ENCODE measurements at places on chromosomes 6 and 20. TPM values are rescaled to one million over a fixed set of nuclear protein-coding genes. Genes with fewer than 3 reads are reported as not detected.

- no peak for DNase-seq
These were observed 330.1 kb downstream of the HDGFL1 start for GRCh38 chr6:22899426-22899825.

GRCh38 chr6:45606831-45607400 is 229.2 kb upstream of the SUPT3H start:
- DNase-seq, result no peak

DNA sequence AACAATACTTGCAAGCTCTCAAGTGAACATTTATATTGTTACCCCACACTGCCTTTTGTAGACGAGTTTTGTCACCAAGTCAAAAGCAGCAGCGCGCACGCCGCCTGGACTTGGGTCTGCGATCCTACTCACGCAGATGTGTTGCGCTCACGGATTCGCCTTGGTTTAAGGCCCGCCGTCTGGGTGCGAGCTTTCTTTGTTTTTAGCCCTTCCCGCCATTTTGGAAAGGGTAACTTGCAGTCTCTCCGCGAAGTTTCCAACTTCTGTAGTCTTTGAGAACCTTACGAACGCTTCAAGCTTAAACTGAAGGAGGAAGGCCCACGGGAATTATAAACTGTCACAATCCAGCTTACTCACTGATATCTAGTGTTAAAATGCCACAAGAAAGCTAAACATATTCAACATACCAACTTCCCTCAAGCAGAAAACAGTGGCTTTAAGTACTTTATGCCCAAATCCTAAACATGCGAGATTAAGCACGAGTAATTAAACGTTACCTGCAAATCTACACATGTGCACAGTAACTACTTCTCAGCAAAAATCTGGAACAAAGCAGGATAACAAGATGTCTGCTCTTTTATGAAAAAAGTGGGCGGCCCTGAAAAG is 80.4 kb upstream of the BTN3A2 start:
- DNase-seq, result peak; percentile 81

DNA sequence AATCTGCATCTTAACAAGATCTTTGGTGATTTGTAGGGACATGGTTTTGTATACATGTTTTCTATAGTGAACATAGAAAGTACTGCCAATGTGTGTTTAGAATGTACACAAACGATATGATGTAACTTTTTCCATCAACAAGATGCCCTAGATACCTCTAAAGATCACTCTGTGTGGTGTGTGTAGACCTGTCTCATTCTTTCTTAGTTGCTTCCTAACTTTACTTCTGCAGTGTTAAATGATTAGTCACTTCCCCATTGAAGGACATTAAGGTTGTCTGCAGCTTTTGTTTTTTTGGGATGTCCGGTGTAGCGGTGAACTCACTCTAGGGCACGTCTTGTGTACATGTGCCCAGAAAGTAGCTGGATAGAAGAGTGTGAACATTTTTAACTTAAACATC is 35.9 kb downstream of the CDYL start:
- DNase-seq, result no peak

GRCh38 chr20:25014816-25015215 is 22.3 kb upstream of the APMAP start:
- no peak for DNase-seq

DNA sequence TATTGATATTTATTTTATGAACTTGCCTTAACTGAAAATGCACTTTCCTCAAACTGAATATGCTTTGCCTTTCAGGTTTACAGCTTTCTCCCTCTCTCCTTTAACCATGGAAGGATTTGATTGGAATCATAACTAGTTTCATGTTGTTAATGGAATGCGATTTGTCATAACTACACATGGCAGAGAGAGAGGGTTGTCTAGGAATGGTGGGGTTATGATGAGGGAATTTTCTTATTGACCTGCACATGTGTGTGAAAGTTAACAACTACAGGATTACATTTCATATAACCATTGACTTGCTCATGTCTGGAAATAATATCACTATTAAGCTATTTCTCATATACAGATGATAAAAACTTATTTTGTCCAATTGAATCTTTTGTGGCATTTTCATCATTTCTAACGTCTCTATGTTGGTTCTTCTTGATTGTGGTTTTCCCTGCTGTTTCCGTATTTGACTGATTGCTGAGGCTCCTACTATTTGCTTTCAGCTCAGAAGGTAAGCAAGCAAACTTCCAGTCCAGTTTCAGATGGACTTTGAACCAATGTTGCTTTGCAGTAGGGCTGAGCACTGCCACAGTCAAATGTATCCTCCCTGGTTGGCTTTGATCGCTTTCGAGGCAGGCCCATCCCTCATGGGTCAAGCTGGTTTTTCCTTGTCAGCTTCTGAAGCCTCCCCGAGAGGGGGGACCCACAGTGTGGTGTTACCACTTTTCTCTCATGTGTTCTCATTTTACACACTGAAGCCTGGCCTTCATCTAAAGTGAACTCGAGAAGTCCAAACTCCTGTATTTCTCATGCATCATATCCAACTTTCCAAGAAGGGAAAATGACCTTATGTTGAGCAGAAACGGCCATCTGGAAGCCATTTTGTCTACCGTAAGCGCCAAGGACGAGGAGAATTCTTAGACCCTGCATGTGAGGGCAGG is 7.6 kb upstream of the CCN2 start:
- DNase-seq, result no peak

- no peak for DNase-seq
These were observed 126.4 kb upstream of the BTBD3 start for GRCh38 chr20:11791316-11791715.

GRCh38 chr6:159440911-159441703 is 251.9 kb downstream of the SOD2 start:
- no peak for DNase-seq

GRCh38 chr20:56636716-56637115 is 7.6 kb downstream of the TFAP2C start:
- DNase-seq, result no peak

DNA sequence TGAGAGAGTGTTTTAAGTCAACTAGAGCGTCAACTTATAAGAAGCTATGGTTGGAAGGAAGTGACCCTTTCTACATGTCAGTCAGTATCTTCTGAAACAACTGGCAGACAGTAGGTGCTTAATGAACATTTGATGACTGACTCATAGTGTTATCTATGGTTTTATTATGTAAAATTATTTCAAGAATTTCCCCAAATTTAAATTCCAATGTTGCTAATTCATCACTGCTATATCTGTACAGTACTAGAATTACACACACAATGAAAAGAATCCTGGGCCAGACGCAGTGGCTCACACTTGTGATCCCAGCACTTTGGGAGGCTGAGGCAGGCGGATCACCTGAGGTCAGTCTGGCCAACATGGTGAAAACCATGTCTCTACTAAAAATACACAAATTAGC is 721.4 kb upstream of the FLRT3 start:
- DNase-seq, result no peak

GRCh38 chr6:136771306-136771705 is 21.0 kb downstream of the MAP3K5 start:
- DNase-seq, result no peak

DNA sequence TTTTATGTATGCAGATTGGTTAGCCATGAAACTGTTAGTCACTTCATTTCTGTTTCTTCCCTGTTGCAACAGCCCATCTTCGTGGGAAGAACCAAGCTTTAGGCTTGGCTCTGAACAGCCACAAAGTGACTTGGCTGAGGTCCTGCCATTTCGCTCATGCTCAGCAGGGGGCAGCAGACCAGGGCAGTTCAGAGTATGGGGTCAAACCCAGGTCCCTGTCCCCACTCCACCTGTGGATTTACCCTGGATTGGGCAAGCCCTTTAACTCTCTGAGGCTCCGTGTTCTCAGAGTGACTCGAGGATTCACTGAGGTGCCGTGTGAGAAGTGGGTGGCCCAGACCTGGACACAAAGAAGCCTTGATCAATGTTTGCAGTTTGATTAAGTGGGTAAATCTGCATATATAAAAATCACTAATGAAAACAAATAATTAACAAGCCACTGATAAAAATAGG is 19.8 kb upstream of the MAP1LC3A start:
- DNase-seq, result no peak

DNA sequence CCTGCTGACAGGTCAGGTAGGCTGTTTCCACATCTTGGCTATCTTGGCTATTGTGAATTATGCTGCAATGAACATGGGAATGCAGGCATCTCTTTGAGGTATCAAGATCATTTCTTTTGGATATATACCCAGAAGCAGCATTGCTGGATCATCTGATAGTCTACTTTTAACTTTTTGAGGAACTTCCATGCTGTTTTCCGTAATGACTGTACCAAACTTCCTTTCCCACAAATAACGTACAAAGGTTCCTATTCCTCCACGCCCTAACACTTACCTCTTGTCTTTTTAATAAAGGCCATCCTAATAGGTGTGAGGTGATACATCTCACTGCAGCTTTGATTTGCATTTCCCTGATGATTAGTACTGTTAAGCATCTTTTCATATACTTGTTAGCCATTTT is 338.7 kb upstream of the RUNX2 start:
- no peak for DNase-seq

DNA sequence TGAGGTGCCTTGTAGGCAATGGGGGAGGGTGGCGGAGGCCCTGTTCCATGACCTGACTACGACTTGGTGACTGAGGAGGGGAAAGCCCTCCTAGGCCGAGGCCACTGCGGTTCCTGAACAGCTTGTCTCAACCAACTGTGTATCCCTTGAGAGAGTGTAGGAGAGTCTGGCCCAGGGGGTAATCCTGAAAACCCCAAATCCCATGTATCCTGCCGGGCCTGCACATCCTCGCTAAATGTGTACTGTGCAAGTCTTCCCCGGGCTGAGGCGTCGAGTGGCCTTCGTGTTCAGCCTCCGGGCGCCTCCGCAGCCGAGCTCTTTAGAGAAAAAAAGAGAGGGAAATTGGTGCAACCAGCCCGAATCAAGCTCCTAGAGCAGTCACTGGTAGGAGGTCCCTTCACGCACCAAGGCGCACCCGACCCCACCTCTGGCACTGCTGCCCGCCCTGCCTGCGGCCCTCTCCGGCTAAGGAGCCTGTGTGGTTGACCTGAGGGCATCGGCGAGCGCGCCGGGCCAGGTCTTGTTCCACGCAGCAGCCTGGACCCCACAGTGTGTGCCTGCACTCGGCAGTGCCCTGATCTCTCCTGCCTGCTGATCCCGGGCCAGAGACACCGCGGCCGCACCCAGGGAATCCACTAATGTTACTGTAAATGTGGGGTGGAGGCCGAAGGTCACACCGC is 7.3 kb downstream of the SIM1 start:
- DNase-seq, result no peak

- DNase-seq, result no peak
These were observed 2.1 kb downstream of the MAP3K7 start for GRCh38 chr6:90584636-90585255.

- DNase-seq, result no peak
These were observed 19.8 kb downstream of the TAB2 start for GRCh38 chr6:149337320-149337719.

- DNase-seq, result no peak
These were observed 102.1 kb upstream of the LAMP5 start for GRCh38 chr20:9412309-9412708.

GRCh38 chr6:131910219-131910589 is 41.0 kb downstream of the CCN2 start:
- no peak for DNase-seq

GRCh38 chr20:57772349-57772964 is 62.6 kb upstream of the PMEPA1 start:
- no peak for DNase-seq

DNA sequence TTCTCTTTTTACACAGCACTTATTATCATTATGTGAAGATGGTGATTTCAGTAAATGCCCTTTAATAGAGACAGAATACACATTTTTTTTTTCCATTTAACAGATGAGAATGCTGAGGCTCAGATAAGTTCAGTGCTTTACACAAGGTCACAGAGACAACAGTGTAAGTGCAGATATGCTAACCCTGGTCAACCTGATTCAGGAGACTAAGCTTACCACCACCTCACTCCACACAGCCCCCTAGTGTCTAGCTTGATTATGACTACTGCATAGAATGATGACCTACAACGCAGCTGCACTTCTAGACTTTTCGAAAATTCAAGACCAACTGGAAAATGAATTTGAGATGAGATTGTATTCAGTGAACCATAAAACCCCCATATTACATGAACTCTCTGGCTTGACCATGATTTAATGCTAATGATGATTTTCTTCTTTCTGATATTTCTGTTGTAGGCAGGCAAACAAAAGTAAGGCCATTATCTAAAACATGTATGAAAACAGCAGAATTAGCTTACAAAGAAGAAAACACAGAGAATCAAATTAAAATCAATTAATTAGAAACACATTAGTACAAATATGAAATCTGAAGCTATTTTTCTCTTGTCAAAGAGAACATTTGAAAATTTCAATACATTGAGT is 212.1 kb upstream of the PHACTR1 start:
- DNase-seq, result no peak

DNA sequence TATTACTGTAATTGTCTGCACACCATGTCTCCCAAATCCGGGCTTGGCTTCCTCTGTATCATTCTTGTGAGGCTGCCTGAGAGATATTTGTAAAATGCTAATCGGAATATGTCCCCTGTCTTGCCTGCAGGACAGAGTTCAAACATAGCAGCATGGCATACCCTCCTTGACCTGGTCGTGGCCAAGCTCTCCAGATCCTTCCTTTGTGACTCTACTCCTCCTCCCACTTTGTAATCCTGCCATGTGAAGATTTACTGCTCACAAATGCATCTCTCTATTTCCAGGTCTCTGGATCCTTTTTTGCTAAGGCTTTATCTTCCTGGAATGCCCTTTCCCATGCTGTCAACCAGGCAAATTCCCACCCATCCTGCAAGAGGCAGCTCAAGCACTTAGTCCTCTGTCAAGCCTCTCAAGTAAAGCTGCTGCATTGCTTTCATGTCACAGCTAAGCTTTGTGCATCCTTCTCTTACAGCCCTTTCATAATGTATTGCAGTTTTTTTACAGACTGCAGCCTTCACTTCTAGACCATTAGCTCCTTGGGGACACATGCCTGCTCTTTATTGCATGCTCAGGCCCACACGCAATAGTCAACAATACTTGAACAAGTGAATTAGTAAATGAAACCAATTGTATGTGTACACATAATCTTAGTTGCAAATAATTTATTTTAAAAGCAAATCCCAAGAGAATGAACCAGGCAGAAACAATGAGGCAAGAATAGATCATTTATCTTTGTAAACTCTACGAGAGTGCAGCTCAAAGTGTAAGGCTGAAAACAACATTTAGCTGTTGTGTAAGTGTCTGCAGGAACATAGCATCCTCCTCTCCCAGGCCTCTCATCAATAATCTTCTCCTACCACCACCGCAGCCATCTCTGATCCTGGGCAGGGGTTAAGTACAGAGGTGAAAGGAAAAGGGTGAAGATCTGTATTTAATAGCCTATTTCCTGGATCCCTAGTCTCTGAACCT is 45.8 kb downstream of the HIVEP2 start:
- DNase-seq, result no peak

The CRIP3 gene
- total RNA-seq, result 1.1 TPM

The PRDM1 gene
- total RNA-seq, result 15.1 TPM

The AP5S1 gene
- 5.8 TPM for total RNA-seq

The DDO gene
- 1.3 TPM for total RNA-seq

The NKX2-4 gene
- not detected for total RNA-seq

The GLP1R gene
- 0.10 TPM for total RNA-seq

The CCR6 gene
- total RNA-seq, result 0.30 TPM

The PSORS1C2 gene
- 2.9 TPM for total RNA-seq

The NRN1 gene
- total RNA-seq, result 19.7 TPM

The RCAN2 gene
- 1.9 TPM for total RNA-seq

The TRIM40 gene
- not detected for total RNA-seq

The PHACTR1 gene
- 12.7 TPM for total RNA-seq

The PMEPA1 gene
- total RNA-seq, result 11.7 TPM

The POM121L2 gene
- total RNA-seq, result not detected

The BACH2 gene
- total RNA-seq, result 11.9 TPM
